ENCODE measurements at places on chromosomes 13 and 19.

DNA sequence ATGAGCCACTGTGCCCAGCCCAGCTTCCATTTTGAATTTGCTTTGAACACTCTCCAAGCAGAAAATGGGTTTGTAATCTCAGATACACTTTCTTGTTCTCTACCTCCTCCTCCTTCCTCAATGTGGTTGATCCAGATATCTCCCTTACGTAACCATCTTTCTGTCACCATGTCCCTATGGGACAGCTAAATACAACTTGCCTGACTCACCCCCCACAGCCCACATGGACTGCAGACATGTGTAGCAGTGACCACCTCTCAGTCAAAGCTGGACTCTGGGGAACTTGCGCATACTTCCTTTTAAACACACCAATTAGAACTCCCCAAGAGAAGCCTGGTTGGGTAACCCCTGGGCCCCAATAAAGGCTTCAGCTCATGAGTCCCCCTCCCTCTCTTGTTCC, 10.8 kb upstream of the ZNF799 start:
- DNase-seq, result no peak

GRCh38 chr19:44737238-44738071, 11.1 kb upstream of the BCL3 start:
- no peak for DNase-seq

DNA sequence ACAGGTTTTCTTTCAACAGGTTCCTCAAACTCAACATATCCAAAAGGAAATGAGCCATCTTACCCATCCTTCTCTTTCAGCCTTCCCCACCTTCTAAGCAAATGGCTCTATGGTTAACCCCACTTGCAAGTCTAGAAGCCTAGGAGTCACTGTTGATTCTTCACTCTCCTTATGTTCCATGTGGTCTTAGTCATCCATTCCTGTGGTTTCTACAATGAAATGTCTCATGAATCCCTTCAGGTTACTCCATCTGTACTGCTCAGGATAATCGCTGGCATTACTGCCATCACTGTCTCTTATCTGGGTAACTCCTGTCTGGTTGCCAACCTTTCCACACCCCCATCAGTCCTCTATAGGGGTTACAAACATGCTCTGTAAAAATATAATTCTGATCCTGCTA, 381.3 kb downstream of the ENOX1 start:
- no peak for DNase-seq

GRCh38 chr19:57583104-57583520, 833 bp upstream of the ZIK1 start:
- no peak for DNase-seq

GRCh38 chr13:109795011-109795410, 8.6 kb upstream of the IRS2 start:
- DNase-seq, result no peak

- no peak for DNase-seq
Measured at GRCh38 chr19:5193192-5193591, 147.4 kb downstream of the PTPRS start.

GRCh38 chr13:38804536-38804935, 117.7 kb downstream of the FREM2 start:
- peak; percentile 55 for DNase-seq

DNA sequence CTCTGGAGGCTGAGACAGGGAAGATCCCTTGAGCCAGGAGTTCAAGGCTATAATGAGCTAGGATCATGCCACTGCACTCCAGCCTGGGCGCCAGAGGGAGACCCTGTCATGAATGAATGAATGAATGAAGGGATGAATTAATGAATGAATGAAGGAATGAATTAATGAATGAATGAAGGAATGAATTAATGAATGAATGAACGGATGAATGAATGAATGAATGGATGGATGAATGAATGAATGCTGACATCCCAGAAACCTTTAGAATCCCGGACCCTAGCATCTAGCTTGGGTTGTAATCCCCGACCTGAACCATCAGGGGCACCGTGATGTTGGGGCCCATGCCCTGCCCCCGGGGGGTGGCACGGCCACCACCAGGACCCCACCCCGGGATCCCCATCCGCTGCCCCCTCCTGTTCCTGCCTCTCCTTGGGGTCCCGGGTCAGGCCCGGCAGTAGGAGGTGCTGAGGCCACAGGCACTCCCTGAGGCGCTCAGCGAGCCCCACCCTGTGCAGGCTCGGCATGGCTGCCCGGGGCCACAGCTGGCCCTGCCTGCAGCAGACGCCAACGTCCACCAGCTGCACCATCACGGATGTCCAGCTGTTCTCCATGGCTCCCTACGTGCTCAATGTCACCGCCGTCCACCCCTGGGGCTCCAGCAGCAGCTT, 3.4 kb downstream of the EBI3 start:
- DNase-seq, result no peak

GRCh38 chr13:44425041-44425814, 51.6 kb downstream of the SERP2 start:
- DNase-seq, result no peak

GRCh38 chr19:44603201-44603945, 10.0 kb upstream of the IGSF23 start:
- DNase-seq, result no peak

DNA sequence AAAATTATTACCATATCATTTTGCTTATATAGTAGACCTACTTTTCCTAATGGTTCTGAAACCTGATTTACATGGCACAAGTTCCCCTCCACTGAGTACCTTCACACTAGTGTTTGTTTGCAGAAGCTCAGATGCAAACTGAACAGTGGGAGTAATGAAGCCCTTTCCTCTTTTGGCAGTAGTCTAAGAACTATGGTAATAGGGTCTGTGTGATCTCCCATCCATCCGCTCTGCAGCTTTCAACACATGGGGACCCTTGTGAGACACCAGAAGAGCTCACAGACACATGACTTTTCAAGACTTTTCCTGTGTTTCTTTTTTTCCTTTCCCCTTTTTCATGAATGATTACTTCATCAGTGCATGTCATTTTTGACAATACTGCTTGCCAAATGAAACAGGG, 336.0 kb downstream of the ATP8A2 start:
- no peak for DNase-seq

- DNase-seq, result no peak
Measured at GRCh38 chr19:46954502-46954992, 65.1 kb upstream of the NPAS1 start.

- DNase-seq, result no peak
Measured at GRCh38 chr13:75869981-75870380, 233.9 kb downstream of the LMO7 start.

- DNase-seq, result no peak
Measured at GRCh38 chr19:3798137-3798536, 12.0 kb upstream of the MATK start.

DNA sequence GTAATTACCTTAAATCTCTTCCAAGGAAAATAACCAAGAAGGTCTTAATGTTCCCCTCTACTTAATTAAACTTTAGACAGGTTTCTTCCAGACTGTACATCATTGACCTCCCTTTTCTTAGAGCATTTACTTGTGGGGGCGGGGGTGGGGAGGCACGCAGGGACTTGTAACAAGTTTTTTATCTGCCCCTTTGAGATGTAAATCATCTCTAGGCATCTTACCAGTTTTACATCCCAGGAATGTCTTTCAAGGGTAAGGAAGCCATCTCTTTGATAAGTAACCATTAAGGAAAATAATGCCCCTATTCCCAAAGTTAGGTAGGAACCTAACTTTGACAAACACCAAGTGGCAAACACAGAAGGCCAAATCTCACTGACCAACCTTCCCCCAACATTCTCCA, 528.6 kb downstream of the SUCLA2 start:
- no peak for DNase-seq

DNA sequence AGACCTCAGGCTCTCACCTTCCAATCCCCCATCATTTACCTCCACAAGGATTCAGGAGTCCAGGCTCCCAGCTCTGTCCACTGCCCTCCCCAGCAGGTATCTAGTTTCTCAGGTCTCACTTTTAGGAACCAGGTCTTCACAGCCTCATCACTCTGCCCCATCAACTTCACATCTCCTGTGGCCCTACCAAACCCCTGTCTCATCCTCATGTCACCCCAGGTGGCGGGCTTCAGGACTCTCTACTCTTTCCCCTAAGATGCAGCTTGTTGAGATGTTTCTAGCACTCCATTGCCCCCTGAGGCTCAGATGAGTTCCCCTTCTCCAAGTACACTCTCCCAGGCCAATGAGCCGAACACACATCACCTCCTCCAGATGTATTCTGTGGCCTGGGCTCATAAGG, 1.5 kb downstream of the PPFIA3 start:
- no peak for DNase-seq

DNA sequence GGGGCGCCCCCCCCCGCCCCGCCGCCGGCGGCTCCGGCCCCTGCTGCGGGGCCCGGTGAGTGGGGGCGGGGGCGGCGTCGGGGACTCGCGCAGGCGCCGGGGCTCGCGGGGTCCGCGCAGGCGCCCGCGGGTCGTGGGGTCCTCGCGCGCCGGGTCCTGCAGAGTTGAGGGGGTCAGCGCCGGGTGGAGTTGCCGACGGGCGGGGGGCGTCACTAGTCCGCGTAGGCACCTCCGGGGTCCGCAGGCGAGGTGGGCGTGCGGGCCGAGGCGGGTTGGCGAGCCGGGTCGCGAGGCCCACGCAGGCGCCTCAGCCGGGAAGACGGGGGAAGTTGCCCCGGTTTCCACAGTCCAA, 365 bp downstream of the PPP6R1 start:
- DNase-seq, result no peak

DNA sequence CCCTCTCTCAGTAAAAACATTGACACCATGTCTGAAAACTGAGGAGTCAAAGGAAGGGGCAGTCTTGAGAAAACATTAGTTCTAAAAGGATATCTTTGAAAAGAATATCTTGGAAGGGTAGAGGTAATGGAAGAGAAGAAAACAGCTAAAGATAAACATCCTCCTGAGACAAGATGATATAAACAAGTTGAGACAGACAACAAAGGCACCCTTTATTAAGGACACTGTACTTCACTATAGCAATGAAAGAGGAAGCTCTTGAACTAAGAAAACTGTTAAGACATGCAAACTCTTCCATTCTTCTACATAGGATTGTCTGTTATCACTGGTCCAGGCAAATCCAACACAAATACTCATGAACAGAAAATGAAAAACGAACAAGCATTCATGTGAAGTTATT, 46.3 kb downstream of the MTMR6 start:
- no peak for DNase-seq

DNA sequence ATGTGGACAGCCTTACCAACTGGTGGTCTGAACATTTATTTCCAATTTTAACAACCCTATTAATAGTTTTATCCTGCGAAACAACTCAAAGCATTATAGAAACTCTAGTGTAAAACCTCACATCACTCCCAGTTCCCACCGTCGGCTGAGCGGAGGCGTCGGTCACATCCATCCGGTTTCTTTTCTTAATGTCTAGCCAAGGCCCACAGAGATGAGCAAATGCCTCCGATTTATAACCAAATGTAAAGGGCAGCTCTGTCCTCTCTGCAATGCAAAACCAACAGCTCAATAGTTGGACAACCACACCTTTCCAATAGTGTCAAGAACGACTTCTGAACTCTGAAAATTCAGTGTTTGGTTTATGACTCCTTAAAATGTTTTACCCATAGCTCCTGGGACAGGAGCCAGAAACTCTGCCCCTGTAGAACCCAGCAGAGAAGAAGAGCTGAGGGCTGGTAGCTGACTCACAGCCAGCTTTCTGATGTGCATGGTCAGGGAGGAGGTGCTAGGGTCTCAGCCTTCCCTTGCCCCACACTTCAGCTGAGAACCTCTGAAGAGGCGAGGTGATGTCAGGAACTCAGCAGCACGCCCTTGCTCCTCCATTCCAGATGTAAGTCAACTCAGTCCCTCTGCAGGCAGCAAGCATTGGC, 90.2 kb upstream of the UQCRFS1 start:
- DNase-seq, result no peak

GRCh38 chr19:3879656-3880055, 829 bp upstream of the ATCAY start:
- no peak for DNase-seq

GRCh38 chr13:112820318-112820717, 130.5 kb downstream of the ATP11A start:
- DNase-seq, result no peak

DNA sequence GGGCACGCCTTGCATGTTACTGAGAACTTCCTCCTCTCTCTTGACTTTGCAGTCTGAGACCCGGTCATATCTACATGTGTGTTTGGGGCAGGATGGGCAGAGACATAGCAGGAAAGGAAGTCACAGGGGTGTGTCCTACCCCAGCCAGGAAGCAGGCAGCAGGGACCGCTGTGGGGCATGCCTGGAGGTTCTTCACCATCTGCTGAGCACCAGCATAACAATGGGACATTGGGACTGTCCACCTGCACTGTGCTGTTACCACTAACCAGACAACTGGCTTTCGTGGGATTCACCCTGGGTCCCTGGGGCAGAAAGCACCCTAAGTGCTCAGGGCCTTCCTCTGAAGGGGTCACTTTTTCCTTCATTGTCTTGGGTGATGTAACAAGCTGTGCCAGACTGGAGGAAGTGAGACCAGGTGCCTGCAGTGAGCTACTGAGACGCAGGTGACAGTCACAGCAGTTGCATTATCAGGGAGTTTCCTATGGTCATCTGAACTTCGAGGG, 2.6 kb upstream of the HAUS5 start:
- no peak for DNase-seq

DNA sequence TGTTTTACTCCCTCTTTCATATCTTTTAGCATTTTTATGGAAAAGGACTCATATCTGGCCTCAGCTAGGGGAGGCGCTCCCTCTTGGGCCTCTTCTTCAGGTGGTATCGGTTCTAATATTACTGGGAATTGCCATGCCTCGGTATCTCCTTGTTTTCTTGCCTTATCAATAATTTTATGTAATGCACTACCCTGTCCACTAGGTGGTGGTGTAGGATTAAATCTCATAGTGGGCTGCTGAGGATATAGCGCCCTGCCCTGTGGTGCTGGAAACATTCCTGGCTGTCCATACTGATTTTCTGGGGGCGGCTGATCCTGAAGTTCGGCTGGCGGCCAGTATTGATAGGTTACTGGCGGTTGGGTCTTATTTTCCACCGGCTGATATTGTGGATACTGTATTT, 35.8 kb downstream of the ZNF420 start:
- DNase-seq, result no peak

GRCh38 chr13:48110132-48110868, 15.4 kb upstream of the MED4 start:
- no peak for DNase-seq

- no peak for DNase-seq
Measured at GRCh38 chr19:19230999-19231398, 19.2 kb downstream of the NCAN start.

DNA sequence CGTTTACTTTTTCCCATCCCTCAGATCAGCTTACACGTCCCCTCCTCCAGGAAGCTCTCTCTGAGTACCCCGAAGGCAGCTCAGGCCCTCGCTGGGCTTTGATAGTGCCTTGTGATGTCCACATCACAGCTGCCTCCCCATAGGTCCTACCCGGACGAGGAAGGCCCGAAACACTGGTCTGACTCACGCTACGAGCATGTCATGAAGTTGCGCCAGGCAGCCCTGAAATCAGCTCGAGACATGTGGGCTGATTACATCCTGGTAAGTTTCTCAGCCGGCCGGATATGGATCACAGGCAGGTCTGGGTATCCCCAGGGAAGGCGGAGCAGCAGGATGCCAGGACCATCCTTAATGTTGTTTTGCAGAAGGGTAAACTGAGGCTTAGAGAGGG, 4.8 kb downstream of the COLGALT1 start:
- no peak for DNase-seq

DNA sequence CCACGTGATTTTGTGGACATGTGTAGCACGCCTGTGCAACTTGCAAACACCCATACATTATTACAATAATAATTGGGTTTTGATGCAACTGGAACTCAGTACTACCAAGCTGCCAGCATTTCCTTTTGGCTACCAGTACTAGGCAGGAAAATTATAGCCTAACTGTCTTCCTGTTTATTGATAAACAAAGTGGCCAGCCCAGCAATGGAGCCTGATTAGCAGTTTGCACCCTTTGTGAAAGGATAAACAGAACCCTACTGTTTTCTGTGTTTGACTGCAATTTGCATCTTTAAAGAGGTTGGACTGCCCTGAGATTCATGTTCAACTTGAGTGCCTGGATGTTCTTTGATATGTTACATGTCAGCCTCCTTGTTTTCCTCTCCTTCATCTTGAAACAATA, 173.9 kb downstream of the ZIC5 start:
- no peak for DNase-seq
